ENCODE measurements at places on chromosomes 3 and 15.

DNA sequence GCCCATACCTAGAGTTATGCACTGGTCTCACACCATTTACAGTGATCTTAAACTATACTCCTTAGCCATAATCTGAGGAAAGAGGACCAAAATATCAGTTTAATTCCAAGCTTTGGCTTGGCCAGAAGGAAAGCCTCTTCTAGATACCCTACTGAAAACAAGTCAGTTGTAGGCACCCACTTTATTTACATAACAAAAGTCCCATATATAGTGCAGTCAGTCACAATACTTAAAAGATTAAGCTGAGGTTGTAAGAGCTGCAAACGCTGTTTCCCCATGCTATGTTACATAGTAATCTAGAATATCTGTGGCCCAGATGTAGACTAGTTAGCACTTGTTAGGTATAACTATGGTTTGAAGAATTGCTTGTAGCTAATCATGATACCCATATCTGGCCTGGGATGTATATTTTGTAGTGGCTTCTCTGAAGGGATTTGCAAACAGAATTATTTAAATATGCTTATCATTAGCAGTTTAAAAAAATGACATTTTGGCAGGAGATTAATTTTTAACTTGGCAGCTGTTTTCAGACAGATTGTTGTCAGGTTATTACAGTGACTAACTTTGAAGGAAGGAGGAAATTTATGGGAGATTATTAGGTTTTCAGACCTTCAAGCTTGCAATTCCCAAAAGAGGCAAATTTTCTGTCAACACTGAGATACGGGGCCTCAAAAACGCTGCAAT lies 160.4 kb upstream of the SLC2A2 start:
- no peak for DNase-seq

DNA sequence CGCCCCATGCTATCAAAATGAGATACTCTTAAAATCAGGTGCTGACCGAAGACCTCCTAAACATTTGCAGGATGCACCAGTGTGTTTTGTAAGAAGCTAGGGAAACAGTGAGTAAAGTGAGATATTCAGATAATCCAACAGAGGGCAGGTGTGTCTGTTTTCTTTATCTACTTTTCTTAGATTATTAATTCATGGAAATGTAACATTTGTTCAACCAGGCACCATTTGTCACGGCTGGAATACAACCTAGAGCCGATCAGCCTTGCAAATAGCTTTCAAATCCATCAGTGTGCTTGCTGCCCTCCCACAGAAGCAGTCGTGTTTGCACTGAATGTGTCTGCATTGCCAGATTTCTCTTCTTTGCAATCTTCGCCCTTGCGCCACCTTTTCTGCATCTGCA lies 201.9 kb upstream of the CHRM5 start:
- DNase-seq, result no peak

DNA sequence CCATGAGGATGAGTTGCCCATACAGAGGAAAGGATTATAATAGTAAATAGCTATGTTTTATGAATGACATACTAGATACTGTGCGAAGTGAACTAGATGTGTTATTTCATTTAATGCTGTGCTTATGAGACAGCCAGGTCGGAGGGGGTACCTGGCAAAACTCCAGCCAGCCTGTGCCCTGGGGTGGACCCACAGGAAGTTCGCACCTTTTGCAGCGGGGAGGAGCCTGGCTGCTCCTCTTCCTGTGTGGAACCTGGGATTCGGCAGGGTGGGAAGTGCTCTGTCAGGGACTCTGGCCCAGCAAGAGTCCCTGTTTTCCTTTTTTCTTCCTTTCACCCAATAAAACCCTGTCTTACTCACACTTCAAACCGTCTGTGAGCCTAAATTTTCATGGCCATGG lies 452.2 kb downstream of the IL5RA start:
- no peak for DNase-seq

DNA sequence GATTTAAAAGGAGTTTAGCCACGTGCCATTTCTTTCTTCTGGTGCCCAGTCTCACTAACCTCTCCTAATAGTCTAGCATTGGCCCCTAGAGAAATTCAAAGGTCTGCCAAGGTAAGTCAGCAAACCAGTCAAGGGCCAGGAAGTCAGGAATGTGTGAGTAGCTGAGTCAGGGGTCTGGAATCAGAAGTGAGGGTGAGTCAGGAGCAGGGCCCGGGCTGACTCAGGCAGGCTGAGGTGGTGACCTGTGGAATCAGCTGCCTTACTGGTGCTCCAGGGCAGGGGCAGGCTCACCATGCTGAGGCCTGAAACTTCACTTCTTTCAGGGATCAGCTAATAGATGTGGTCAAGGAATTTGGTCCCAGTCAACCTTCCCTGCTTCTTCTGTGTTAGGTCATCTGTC lies 105.8 kb upstream of the MYZAP start:
- DNase-seq, result no peak

- DNase-seq, result no peak
These were observed 112.1 kb upstream of the TMEM108 start for GRCh38 chr3:132926098-132926497.

DNA sequence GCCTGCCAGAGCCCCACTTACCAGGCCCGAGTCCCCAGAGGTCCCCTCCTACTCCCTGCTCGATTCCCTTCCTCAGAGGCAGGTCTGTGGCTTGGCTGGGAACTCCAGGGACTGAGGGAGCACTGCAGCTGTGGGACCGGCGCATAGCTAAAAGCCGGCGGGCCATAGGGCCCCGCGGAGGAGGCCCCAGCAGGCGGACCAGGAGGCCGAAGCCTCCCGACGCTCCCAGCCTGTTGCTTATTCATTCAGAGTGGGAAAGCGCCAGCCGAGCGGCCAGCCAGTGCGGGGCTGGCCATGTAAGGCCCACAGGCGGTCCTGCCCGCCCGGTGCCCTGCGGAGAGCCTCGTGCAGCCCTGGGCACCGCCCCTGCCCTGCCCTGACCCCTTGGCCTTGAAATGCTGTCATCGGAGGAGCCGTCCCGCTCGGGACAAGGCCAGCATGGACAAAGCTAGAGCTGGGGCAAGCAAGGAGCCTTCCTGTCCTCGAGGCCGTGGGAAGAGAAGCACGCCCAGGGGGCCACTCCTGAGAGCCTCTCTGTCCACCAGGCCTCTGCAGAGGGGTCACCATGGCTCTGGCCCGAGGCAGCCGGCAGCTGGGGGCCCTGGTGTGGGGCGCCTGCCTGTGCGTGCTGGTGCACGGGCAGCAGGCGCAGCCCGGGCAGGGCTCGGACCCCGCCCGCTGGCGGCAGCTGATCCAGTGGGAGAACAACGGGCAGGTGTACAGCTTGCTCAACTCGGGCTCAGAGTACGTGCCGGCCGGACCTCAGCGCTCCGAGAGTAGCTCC lies at the start of gene LOXL1:
LOXL1 (plus strand) TSS at position 244 of the 784 bp plus-strand sequence; CDS start at position 566, 322 bp downstream.
- no peak for DNase-seq

DNA sequence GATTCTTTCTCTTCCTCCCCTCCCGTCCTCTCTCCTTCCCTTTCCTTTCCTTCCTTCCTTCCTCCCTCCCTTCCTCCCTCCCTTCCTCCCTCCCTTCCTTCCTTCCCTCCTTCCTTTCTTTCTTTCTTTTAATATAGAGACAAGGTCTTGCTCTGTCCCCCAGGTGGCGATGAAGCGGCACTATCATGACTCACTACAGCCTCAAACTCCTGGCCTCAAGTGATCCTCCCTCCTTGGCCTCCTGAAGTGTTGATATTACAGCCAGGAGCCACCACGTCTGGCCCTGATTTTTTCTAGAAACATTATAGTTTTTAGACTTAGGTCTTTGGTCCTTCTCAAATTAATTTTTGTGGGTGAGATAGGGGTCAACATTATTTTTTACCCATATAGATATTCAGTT lies 15.5 kb downstream of the GRM2 start:
- DNase-seq, result no peak

GRCh38 chr3:108181172-108181571 lies 41.1 kb downstream of the IFT57 start:
- no peak for DNase-seq

DNA sequence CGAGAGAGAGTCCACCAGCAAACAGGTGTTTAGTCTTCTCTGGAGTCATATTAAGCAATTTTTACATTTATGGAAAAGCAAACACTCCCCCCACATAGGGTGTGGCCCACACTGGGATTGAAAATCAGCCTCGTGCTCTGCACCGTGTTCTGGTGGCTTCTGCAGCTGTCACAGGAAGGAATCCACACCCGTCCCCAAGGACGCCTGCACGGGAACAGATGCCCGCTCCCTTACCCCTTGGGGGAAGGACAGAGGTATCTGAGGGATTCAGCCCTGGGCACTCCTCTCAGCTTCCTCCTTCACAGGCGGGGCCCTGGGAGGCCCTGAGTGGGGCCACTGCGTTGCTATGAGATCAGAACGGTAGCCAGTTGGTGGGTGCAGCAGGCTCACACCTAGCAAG lies 27.8 kb downstream of the LIPC start:
- DNase-seq, result no peak

- no peak for DNase-seq
These were observed 61.4 kb downstream of the ATP10A start for GRCh38 chr15:25801586-25802284.

DNA sequence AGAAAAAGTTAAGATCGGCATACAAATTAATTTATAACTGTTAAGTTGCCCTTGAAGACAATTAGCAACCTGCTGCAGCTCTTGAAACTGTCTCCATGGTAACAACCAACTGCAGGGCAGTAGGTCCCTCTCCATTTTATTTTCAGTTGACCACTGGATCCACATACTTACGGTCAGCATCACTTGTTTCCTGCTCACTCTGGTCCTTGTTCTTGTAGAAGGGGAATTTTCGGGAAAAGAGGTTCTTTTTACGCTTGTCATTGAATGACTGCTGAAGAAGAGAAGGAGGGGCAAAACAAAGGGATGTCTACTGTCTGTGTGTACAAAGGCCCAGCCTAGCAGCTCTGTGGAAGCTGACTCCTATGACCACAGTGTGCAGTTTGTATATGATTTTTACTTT lies 46.8 kb upstream of the MELTF start:
- DNase-seq, result no peak

DNA sequence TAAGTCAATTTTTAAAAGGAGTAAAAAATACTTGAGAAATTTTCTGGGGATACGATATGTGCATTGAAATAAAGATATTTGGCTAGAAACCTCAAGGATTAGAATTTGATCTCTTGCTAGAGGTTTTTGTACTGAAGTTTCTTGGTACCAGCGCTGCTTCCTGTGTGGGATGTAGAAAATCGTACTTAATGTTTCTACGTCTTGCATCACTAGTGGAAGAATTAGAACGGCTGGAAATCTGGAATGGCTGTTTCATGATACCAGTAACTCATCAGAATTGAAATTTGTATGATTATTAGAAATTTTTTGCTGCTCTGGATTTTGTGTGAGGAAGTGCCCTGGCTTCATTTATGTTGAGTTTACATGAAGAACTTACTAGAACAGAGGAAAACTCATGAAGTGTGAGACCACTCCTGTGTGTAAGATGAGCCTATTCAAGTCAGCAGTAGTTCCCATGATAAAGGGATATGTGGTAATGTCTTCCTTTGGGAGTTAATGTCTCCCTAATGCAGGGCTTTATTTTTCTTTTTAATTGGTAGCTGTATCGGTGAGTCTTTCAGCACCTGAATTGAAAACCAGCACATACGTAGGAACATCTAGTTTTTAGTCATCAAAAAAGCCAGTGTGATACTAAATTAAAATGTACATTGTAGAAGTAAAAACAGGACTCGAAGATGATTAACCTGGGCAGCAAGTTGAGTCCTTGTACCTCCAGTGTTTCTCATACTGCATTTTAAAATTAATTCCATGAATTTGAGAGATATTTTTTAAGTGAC lies 3.2 kb downstream of the KBTBD8 start:
- DNase-seq, result no peak

GRCh38 chr15:39376371-39376909 lies 204.4 kb upstream of the THBS1 start:
- no peak for DNase-seq
